Suprapubic skin (tissue), 4 donors: ENCODE measurements at places on chromosomes 6 and 20. TPM values are rescaled to one million over a fixed set of nuclear protein-coding genes. Genes with fewer than 3 reads are reported as not detected.

SMLR1 gene
- total RNA-seq: not detected

DNA sequence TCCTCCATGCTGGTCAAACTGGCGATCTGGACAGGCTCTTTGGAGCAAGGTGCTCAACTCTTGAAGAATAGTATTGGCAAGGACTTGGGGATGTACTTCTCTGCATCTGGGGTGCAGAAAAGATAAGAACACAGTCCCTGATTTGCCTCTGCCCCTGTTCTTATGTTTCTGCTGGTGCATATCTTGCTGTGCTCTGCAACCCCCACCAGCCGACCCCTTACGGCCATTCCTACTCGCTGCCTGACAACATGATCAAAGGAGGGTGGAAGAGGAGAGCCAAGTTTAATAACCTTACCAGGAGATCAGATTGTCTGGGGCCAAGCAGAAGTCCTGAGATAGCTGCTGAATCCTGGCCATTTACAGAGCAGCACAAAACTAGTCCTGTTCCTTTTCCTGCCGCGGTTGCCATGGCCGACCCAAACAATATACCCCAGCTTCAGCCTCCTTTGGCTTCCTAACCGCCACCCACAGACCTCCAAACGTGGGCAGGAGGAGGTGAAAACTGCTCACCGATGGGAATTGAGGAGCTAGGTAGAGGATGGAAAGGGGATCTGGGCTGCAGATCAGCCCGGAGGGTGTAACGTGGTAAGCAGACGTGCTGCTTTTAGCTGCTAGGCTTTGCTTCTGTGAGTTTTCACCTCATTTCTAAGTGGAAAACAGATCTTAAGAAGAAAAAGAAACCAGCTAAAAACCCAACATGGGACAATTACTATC lies 60.9 kb downstream of the ATXN1 start:
- DNase-seq: no peak

GRCh38 chr20:32344835-32345506 lies 13.2 kb upstream of the ASXL1 start:
- DNase-seq: no peak

DNA sequence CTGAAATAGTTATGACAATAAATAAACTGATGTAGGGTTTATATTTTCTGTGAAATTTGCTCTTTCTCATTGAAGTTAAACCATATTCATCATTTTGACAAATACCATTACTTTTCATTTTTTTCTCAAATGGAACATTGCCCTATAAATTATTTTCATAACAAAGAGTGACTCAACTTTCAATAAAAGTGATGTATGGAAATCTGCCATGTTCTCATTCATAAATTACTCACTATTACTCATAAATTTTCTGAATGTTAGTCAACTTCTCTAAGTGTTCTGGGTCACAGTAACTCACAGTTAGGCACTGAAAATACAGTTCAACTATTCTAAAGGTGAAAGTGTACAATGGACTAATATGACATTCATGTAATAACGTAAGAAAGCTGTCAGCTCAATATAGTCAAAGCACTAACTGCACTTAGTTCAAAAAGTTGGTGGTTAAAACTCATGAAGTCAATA lies 19.0 kb upstream of the STX11 start:
- DNase-seq: no peak

GRCh38 chr6:89711801-89712200 lies 73.3 kb upstream of the LYRM2 start:
- DNase-seq: no peak

DNA sequence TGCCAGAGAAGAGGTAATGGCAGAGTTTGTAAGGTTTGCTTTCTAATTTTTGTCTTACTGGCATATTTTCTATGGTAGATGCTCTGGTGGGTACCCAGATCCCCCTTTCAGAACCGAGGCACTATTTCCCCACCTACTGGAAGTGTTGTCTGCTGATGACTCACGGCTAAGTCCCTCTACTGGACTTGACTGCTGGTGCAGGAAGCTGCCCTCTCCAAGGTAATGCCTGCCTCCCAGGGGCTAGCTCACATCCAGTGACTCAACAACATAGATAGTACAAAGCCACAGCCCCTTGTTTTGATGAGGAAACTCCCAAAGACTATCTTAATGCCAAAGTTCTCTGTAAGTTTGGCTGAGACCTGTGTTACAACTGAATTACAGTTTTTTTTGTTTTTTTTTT lies 285.4 kb upstream of the FLRT3 start:
- DNase-seq: no peak
